RPMI7951 (cell line): ENCODE measurements at places on chromosomes 7 and 10. TPM values are rescaled to one million over a fixed set of nuclear protein-coding genes. Genes with fewer than 3 reads are reported as not detected.

TET1 gene
- total RNA-seq = 4.1 and 6.1 TPM in 2 replicates

CALHM2 gene
- total RNA-seq = 1.9 and 3.1 TPM in 2 replicates

MMP21 gene
- total RNA-seq = not detected in 2 replicates

CALML5 gene
- not detected in 2 replicates for total RNA-seq

AKR1B15 gene
- 1.4 and 2.6 TPM in 2 replicates for total RNA-seq

FAS gene
- 17.7 and 24.9 TPM in 2 replicates for total RNA-seq

RNF32 gene
- 1.3 and 1.7 TPM in 2 replicates for total RNA-seq

UPK3B gene
- not detected in 2 replicates for total RNA-seq

UCN3 gene
- not detected in 2 replicates for total RNA-seq

LAMB1 gene
- total RNA-seq = 147 and 157 TPM in 2 replicates

FAM25C gene
- total RNA-seq = not detected in 2 replicates

PTF1A gene
- not detected in 2 replicates for total RNA-seq

CAV1 gene
- total RNA-seq = 250 and 313 TPM in 2 replicates

UPK3BL2 gene
- total RNA-seq = not detected in 2 replicates

P4HA1 gene
- total RNA-seq = 290 and 315 TPM in 2 replicates

CACNB2 gene
- not detected in 2 replicates for total RNA-seq

PNLIPRP1 gene
- total RNA-seq = not detected in 2 replicates

LGI1 gene
- total RNA-seq = 0.12 TPM in 1 of 2 replicates, not detected in the other

NYAP1 gene
- not detected in 2 replicates for total RNA-seq

MYL7 gene
- total RNA-seq = not detected in 2 replicates

EIF3A gene
- 46.7 and 50.8 TPM in 2 replicates for total RNA-seq

MKX gene
- 0.12 TPM in 1 of 2 replicates, not detected in the other for total RNA-seq

NACAD gene
- 0.24 and 0.29 TPM in 2 replicates for total RNA-seq

FFAR4 gene
- not detected in 2 replicates for total RNA-seq

GRM3 gene
- total RNA-seq = not detected in 2 replicates

ACTA2 gene
- total RNA-seq = 29.9 and 50.3 TPM in 2 replicates

ADIRF gene
- 0.49 and 0.84 TPM in 2 replicates for total RNA-seq

PILRA gene
- not detected in 2 replicates for total RNA-seq

CFAP70 gene
- 0.12 TPM in 1 of 2 replicates, not detected in the other for total RNA-seq

KNDC1 gene
- not detected in 2 replicates for total RNA-seq

SFRP4 gene
- total RNA-seq = 0.10 and 0.12 TPM in 2 replicates

SPDYE1 gene
- total RNA-seq = not detected in 2 replicates

OPN4 gene
- total RNA-seq = not detected in 2 replicates

PDE1C gene
- 17.5 and 19.1 TPM in 2 replicates for total RNA-seq

ITPRID1 gene
- total RNA-seq = not detected in 2 replicates

AZGP1 gene
- 2.1 and 2.2 TPM in 2 replicates for total RNA-seq

DGKI gene
- 3.2 and 4.0 TPM in 2 replicates for total RNA-seq

SLC29A4 gene
- 0.78 and 1.4 TPM in 2 replicates for total RNA-seq

SLC39A12 gene
- not detected in 2 replicates for total RNA-seq

CALD1 gene
- 209 and 259 TPM in 2 replicates for total RNA-seq
